RPMI8226 (cell line): ENCODE measurements at places on chromosomes 4 and X.

GRCh38 chrX:102985192-102985591 is 48.1 kb downstream of the RAB40AL start:
- DNase-seq: peak; percentile 65

- DNase-seq: no peak
These were observed 18.4 kb downstream of the CENPU start for GRCh38 chr4:184715526-184715925.

GRCh38 chr4:22625311-22625710 is 67.4 kb upstream of the GBA3 start:
- no peak for DNase-seq

DNA sequence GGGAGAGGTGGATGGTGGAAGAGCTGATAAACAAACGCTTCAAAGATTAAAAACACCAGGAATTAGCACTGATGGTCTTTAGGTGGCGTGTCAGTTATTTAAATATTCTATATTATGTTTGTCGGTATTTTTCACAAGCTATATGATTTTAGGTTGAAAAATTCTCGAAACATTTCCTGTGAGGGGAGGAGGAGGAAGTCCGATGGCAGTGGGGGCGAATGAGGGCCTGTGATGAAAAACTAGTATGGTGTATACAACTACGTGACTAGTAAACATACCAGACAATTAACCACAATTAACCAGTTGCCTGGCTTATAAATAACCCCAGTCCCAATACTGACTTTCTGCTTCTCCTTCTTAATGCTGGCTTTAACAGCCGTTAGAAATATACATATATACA is 595 bp upstream of the NAP1L2 start:
- no peak for DNase-seq

DNA sequence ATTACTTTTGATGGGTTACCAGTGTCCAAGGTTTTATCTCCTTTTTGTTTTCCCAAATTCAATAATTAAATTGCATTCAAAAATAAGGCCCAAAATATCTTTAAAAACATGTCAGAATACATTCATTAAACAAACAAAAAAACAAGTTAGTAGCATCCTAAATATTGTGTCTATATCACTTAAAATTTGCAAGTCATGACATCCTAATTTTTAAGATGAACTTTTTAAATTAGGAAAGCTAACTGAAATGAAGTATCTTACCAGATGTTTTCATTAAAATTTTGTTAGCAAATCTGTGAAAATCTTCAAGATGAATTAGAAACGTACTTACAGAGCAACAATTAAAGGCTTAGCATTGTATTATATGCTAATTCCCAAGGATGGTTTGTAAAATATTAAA is 962 bp upstream of the CFAP299 start:
- no peak for DNase-seq

- DNase-seq: peak; percentile 66
These were observed 14.5 kb upstream of the KDM5C start for GRCh38 chrX:53239474-53239873.

GRCh38 chrX:104254442-104255115 is at the start of gene ESX1:
Gene ESX1, minus strand, starts transcription at chrX:104254933. Its CDS starts 84 bp downstream, at chrX:104254849.
- no peak for DNase-seq

DNA sequence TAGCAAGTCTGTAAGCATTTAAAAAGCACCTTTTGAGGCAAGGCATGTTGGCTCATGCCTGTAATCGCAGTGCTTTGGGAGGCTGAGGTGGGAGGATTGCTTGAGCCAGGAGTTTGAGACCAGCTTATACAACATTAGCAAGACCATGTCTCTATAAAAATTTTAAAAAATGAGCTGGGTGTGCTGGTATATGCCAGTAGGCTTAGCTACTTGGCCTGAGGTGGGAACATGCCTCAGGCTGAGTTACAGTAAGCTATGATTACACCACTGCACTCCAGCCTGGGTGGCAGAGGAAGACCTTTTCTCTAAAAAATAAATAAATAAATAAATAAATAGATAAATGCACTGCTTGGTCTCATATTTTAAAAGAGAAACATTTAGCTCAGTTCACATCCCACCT is 26.8 kb downstream of the BLTP1 start:
- no peak for DNase-seq

- no peak for DNase-seq
These were observed 54.5 kb downstream of the CPLX1 start for GRCh38 chr4:771464-771863.

DNA sequence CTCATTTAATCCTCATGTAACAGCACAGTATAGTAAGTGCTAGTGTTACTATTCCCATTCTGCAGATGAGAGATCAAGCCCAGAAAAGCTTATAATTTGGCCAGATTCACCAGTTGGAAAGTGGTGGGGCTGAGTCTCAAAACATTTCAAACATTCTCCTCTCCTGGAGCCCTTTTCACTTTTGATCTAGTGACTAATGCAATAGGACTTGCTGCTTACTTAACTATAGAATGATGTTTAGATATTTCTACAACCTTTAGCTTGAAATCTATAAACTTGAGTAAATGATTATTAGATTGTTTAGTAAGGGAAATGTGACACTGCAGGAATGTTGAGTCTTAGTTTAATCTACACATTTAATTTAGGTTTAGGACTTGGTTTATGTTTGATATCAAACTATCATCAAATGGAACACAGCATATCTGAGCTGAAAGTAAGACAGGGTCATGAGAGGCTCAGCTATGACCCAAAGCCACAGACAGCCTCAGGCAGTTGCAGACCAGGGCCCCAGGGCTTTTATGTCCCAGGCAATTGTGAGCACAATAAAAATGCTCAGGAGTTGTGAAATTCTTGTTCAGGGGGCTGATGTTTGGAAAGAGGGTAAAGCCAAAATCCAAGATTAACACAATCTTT is 199.5 kb upstream of the HS3ST1 start:
- no peak for DNase-seq

- no peak for DNase-seq
These were observed 65.4 kb upstream of the KLHL13 start for GRCh38 chrX:118182025-118182424.

DNA sequence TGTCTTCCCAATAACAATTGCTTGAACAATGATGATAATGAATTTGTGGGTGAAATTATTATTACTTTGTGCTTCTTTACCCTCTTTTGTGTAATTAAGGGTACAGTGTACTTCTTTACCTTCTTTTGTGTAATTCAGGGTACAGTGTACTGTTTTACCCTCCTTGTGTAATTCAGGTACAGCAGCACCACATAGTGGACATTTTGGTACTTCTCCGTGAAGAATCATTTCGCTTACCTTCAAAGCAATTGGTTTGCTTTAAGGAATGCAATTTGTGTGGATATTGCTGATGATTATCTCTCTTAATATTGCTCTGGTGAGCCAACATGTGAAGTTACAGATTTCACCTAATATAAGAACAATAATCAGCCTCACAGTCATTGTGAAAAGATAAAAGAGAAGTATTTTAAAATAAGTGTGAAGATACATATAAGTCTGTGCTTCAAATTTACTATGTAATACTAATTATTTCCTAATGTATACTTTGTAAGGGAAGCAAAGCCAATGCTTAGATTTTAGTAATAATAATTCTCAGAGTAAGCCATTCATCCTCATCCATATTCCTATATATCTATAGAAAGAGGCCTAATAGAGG is 27.2 kb upstream of the SEC24B start:
- DNase-seq: peak; percentile 58

GRCh38 chrX:38937400-38937799 is 136.1 kb downstream of the MID1IP1 start:
- DNase-seq: no peak

- DNase-seq: no peak
These were observed 41.8 kb downstream of the IGFBP7 start for GRCh38 chr4:57068237-57068981.

DNA sequence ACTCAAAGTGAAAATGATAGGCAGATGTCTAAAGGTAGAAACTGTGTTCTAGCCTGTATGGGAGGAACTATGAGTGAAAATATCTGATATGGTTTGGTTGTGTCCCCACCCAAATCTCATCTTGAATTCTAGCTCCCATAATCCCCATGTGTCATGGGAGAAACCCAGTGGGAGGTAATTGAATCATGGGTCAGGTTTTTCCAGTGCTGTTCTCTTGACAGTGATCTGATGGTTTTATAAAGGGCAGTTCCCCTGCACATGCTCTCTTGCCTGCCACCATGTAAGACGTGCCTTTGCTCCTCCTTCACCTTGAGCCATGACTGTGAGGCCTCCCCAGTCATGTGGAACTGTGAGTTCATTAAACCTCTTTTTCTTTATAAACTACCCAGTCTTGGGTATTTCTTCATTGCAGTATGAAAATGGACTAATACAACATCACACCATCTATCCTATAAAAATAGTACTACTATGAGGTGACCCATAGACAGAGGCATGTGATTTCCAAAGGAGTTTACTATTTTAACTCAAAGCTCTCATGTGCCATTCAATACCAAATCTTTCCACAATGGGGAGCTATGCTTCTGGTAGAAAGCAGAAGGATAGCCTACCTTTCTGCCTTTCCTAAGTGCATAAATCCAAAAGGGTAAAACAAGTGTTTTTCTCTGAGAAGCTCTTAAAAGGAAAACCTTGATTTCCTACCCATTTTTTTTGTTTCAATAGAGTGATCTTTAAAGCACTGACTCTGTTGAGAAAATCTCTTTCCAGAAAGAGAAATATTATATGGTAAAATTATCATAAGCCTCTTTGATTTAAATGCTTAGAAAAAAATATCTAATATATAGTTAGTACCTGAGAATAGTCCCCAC is 38.8 kb downstream of the SEC31A start:
- DNase-seq: peak; percentile 7
